Left lung (tissue), 14 donors: ENCODE measurements at places on chromosomes 4 and X. TPM values are rescaled to one million over a fixed set of nuclear protein-coding genes. Genes with fewer than 3 reads are reported as not detected.
A peak's percentile ranks its signal among the peaks of the same experiment; 100 is the strongest.

- DNase-seq = no peak
Observed at GRCh38 chr4:75370576-75370975, 143.6 kb downstream of the RCHY1 start.

DNA sequence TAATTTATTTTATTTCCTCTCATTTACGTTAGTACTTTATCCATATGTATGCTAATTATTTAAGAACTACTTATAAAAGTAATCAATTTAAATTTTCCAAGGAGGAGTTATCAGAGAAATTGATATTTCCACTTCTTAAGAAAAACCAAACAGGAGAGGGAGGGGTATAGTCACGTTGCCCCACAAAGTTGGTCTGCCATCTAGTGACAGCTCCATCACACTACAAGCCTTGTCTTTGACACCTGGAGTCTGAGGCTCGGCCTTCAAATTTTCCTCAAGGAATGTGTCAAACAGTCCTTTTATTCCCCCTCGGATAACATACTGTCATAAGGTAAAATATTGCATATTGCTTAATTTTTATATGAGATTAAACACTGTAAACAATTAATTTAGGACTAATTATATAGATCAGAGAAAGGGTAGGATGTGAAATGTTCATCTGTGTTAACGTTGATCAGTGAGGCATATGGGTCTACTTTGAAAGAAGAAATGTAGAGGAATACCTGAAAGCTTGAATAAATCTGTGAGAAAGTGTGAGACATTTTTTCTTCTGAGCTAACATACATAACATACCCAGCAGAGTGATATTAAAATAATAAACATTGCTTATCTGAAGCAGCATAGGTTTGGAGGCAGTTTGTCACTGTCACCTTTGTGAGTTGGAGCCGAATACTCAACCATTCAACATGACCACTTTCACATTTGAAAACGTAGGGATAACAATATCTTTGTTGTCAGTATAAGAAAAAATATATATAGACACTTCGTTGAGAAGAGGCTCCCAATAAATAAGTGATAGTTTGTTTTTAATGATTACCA, 114.4 kb downstream of the GLRA3 start:
- no peak for DNase-seq

- no peak for DNase-seq
Observed at GRCh38 chr4:54225598-54226403, 3.3 kb upstream of the PDGFRA start.

DNA sequence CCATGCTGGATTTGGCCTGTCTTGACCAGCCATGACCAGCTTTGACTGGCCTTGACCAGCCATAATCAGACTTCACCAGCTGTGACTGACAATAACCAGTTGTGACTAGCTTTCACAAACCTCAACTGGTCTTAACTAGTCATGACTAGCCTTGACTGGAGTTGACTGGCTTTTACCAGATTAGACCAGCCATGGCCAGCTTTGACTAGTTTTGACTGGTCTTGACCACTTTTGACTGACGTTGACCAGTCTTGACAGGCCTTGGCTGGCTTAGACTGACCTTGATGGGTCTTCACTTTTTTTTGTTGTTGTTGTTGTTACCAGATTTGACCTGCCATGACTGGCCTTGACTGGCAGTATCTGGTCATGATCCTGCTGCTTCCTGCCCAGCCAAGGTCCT, 67.4 kb downstream of the RLIM start:
- no peak for DNase-seq

DNA sequence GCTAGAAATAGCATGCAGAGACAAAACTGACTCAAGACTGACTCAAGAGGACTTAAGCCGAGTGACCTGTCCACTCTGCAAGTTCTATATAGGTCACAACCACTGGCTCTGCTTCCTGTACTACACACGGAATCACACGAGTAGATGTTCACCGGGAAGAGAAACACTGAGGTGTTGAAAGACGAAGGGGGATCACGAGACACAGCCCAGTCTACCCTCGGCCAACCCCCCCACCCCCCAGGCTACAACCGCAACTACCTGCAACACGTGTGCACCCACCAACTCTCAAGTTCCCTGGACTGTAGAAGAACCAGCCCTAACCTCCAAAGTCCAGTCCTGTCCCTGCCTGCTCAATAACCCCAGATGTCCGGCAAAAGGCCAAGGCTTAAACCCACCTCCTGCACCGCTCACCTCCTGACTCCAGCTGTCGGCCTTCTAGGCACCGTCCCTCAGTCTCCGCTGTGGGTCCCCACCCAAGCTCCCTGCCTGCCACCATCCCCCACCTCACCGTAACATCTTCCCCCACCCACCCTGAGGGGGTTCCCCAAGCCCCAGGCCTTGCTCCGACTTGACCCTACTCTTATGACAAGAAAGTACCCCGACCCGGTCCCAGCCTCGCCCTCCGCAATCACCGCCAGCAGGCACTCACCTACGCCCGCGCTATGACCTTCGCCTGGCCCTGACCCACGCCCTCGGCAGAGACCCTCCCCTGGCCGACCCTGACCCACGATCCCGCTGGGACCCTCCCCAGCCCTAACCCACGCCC, 739 bp downstream of the GAK start:
- no peak for DNase-seq

DNA sequence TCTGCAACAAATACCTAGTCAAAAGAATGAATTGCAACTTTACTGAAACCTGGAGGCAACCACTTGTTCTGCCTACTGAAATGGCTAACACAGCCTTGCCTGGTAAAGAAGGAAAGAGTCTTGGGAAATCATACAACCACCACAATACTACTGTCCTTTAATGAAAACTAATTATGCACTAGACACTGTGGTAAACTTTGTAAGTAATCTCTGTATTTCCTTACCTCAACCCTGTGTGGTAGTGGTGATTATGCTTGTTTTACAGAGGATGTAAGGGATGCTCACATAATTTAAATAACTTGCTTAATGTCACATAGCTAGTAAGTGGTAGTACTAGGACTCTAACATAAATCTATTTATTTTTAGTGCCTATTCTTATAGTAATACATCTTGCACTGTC, 44.7 kb downstream of the TMEM156 start:
- DNase-seq = no peak

DNA sequence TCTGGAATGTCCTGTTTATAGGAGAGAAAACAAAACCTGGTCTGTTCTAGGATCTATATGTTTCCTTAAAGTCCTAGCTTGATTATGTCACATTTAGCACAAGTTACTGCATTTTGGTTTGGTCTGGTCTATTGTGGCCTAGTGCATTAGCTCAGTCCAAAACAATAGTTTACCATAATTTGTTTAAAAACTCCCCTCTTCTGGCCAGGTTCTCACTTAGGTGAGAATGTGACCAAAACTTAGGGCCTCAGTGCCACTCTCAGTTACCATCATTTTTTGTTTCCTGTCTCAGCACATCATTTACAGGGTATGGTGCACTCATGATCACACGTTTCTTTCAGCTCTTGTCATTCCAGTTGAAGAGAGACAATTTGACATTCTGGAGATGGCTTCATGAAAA, 378.5 kb downstream of the KLHL4 start:
- no peak for DNase-seq

- DNase-seq = no peak
Observed at GRCh38 chr4:95585016-95585695, 36.4 kb upstream of the UNC5C start.

DNA sequence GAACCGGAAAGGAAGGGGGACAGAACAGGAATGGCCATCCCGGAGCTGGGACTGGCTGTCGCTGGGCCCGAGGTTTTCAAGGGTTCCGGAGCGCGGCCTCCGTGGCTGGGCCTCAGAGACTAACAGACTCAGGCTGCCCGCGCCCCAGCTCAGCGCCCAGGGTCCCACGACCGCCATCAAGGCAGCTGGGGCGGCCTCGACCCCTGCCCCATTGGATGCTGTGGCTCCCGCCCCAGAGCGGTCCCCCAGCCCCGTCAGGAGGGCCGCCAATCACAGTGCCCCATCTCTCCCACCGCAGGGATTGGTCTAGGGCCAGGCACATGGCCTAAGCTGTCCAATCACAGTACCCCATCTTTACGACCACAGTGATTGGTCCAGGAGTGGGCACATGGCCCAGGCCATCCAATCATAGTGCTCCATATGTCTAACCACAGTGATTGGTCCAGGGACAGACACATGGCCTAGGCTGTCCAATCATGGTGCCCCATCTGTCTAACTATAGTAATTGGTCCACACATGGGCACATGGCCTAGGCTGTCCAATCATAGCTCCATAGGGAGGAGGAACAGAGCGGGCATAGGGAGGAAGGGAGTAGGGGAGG, 105.3 kb upstream of the NKX1-1 start:
- DNase-seq = peak; percentile 76

- no peak for DNase-seq
Observed at GRCh38 chr4:7569810-7570783, 135.4 kb upstream of the PSAPL1 start.

- no peak for DNase-seq
Observed at GRCh38 chrX:10138726-10139125, 18.0 kb upstream of the CLCN4 start.

DNA sequence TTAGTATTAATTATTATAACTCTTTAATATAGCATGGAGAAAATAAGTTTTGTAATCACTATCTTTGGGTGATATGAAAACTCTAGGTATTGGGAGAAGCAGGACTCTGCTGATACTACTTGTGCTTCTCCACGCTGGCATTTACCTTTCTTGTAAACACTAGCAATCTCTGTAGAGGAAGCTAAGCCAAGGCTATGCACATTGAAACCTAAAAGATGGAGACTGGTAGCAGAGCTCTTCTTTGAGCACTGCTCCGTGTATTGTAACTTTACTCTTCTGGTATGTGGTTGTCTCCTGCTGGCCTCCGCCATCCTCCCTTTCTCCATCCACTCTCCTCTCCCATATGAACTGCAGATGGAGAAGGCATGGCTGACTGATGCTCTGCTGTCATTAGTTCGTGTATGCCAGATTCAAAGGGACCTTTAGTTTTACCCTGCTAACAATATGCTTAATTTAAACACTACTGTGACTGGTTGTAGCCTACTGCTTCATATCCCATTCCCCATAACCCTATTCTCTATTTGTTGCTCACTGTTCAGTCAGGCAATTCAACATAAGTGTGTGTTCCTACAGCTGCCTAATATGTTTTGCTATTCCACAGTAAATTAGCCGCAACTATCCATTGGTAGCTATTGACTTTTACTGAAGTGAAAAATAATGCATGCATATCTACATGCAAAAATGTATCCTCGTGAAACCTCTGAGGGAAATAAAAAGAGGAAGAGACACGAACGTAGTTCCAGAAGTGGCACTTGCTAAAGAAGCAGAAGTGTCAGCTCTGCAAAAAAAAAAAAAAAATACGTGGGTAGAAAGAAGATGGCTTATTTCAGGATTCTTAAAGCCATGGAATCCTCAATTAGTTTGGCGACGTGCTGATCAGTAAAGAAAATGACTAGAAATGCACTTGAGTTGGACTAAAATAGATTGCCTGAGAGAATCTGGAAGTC, 55.6 kb upstream of the CCSER1 start:
- DNase-seq = no peak

The MAGEC2 gene
- not detected for polyA plus RNA-seq

The PHF8 gene
- polyA plus RNA-seq = 29.5 TPM

The NHSL2 gene
- 7.0 TPM for polyA plus RNA-seq
